Hematopoietic multipotent progenitor cell treated with erythropoietin and hydrocortisone succinate and interleukin-3 and kit ligand, for 8 days (in vitro differentiated cells): ENCODE measurements at places on chromosomes 2 and 18.

DNA sequence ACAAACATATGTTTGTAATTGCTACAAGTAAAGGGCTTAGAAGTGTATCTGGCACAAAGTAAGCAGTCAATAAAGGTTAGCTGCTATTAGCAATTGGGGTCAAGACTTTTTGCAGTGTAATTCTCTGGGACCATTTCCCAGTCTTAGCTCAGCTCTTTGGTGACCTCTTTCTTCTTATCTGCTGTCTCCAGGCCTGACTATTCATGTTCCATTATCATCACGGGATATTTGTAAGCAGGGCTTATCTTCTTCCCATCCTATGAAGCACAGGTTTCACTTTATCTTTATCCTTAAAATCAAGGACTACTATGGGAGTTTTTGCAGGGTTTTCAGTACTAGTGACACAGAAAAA, 131.7 kb downstream of the DOCK10 start:
- peak; percentile 45 for DNase-seq

DNA sequence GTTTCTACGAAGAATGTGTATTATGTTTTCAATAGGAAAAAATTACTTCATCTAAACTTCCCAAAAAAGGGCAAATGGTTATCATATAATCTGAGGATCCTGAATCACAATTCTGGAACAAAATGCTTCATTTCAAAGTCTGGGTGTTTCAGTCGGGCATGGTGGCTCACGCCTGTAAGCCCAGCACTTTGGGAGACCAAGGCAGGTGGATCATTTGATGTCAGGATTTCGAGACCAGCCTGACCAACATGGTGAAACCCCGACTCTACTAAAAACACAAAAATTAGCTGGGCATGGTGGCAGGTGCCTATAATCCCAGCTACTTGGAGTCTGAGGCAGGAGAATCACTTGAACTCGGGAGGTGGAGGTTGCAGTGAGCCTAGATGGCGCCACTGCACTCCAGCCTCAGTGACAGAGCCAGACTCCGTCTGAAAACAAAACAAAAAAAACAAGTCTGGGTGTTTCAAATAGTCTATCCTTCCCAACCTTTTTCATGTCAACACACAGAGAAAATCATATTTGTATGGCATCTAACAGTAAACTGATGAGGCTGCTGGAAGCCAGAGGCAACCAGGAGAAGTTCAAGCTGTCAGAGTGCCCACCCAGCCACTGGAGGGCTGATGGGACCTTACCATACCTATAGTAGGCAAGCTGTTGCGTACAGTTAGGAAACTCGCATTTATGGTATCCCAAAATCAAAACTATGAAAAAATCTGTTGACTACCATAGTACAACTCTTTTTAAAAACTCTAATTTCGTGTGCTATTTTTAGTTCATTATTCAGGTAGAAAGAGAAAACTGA, 14.6 kb downstream of the NBAS start:
- peak; percentile 36 for DNase-seq

- no peak for DNase-seq
Observed at GRCh38 chr2:134260713-134261112, 6.8 kb downstream of the MGAT5 start.

DNA sequence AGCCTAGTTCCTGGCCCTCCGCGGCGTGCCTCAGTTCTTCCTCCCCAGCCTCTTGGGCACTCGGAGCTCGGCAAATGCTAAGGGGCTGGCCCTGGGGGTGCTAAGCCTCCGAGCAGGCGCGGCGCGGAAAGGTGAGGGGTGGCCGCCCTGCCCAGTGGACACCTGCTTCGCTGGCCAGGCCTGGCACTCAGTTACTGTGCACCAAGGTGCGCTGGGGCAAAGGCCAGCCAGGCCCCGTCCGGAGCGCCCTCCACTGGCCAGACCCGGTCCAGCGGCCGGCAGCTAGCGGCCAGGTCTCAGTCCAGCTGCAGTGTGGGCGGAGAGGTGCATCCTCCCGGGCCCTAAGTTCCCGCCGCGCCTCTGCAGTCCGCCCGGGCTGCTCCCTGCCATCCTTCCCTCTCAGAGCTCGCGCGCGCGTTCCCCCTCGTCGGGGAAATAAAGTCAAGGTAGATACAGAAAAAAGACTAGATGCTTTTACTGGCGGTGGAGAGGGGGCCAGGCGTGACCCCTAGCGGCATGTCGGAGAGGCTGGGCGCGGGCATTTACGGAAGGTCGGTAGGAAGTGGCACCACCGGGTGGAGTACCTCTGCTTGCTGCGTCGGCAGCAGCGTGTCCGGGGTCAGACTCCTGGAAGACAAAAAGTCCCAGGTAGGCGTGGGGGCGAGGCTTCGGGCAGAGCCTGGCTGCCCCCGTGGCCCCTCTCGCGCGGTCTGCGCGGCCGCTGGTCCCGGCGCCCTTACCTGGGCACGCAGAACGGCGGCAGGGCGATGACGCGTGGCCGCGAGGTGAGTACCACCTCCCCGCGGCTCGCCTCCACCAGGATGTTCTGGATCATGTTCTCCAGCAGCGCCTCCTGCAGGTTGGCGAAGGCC, 9.4 kb upstream of the CRYBA2 start:
- DNase-seq, result peak; percentile 40

- no peak for DNase-seq
Observed at GRCh38 chr2:85237849-85238565, 89.8 kb downstream of the TGOLN2 start.

- DNase-seq, result no peak
Observed at GRCh38 chr2:33298233-33298632, 178.2 kb upstream of the RASGRP3 start.

DNA sequence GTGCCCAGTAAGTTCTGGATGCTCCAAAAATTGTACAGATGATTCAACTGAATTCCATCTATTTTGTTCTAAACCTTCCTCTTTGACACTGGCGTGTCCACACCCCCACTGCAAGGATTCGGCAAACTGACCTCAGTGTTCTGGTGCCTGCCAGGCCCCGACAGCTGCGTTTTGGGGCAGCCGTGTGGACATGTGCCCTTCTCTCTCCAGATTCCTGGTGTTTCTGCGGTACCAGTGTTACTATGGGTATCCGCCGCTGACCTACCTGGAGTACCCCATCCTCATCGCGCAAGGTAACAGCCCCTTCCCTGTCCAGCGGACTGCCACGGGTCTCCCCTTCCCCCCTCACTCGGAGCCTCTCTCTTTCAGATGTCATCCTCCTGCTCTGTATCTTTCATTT, 5.0 kb downstream of the SLC66A3 start:
- DNase-seq, result no peak

DNA sequence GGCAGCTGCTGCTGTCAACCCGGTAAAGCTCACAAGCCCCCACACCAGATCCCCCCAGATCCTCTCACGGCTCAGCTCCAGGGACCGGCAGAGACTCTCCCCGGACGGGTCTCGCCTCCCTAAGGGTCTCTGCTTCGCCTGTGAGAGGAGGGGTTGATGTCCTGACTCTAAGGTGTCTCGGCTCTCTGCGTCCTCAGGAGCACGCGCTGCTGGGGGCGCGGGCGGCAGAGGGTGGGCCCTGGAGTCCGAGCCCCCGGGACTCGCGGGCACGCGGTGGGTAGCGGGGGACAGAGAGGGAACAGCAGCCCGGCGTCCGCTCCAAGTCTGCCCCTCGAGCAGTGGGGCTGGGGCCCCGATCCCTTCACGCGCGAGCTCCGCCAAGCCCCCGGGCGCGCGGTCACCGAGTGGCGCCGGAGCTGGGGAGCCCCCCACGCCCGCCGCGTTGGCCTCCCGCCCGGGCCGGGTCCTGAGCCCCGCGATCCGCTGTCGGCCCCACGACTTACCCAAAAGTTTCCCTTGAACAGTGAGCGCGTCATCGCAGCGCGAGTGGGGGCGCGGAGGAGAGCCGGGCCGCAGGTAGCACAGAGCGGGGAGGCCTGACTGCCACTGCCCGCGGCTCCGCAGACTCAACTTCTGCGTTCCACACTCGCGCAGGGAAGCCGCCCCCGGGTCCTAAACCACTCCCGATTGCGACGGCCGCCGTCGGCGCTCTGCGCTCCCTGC, at the start of gene PSTPIP2:
Gene PSTPIP2 (minus strand): TSS at position 608 of the 723 bp plus-strand sequence. CDS start 72 bp downstream, at position 536.
- DNase-seq, result peak; percentile 68

GRCh38 chr2:192060161-192060560, 134.6 kb downstream of the TMEFF2 start:
- no peak for DNase-seq

DNA sequence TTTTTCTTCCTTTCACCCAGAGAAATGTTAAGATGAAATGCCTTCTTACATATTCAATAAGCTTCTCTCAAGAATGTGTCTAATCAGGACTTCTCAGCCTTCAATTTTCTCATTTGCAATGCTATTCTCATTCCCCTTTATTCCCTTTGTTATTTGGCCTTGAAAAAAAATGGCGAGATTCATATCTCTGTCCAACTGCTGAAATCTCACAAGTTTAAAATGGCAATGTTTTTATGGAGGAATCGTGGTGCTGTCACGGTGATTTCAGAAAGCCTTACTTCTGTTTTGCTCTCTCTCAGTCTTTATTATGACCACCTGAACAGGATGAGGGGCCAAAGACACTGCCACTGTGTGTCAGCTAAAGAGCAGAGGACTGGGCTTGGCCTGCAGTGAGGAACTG, 928.5 kb downstream of the DCC start:
- DNase-seq, result no peak

- DNase-seq, result no peak
Observed at GRCh38 chr2:238574490-238575271, 148.0 kb downstream of the ASB1 start.

DNA sequence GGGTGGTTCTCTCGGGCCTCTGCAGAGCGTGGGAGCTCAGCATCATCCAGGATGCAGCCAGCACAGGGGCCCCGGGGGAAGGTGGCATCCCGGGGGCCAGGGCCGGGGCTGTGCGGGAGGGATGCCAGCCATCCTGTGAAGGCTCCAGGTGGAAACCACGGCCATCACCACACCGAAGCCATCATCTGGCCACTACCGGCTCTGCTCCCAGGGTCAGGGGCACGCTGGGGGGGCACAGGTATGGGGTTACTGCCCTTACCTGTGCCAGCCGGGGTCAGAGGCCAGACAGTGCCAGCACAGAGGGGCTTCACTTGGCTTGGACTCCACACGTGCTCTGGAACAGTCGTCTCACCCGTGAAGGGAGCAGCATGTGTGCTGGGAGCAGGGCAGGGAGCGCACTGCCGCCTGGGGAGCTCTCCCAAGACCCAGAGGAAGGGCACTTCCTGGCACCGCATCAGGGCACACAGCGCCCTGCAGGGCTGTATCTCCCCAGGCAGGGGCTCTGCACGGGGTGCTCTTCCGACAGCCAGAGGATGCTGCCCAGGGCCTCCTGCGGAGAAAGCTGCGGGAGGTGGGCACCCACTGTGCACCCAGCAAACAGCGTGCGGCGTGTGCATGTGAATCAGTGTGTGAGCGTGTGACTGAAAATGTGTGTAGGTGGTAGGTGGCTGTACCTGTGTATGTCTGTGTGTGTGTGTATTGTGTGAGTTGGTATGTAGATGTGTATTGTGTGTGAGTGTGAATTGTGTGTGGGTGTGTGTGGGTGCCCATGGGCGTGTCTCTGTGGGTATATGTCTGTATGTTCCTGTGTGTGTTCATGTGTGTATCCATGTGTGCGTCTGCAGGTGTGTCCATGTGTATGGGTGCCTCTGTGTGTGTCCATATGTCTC, 75.0 kb downstream of the PTGR3 start:
- DNase-seq, result no peak

- no peak for DNase-seq
Observed at GRCh38 chr18:74806073-74806472, 208.4 kb downstream of the ZNF407 start.

DNA sequence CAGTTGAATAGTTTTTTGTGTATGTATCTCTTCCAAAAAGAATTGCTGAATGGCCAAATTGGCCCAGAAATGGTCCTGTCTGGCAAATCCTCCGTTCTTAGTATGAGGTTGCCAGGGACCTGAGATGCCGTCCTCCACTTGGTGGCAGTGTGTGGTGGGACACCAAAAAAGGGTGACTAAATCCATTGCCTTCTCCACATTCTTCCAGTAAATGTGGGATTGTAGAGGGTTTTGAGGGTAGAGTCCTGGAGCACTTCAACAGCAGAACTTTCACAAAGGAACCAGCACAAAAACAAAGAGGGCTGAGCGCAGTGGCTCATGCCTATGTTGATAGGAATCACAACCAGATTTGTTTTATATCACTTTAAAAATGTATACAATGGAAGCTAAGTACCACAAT, 199.9 kb downstream of the BCL2 start:
- no peak for DNase-seq
